ENCODE measurements at places on chromosomes 3 and 15. TPM values are rescaled to one million over a fixed set of nuclear protein-coding genes. Genes with fewer than 3 reads are reported as not detected.

DNA sequence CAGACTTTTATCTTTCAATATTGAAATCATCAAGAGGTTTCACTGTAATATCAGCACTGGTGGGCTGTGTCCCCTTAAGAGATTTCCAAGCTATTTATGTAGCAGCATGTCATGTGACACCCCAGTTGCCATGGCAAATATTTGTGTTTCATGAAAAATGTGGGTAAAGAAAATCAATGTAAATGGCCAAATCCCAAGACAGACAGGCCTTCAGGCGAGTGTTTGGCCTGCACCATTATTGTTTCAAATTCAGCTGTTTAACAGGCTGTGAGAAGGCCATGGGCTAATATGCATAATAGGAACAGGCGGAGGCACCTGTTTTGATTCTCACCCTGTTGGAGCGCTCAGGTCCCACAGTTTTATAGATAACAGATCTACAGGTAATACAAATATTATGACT lies 104.2 kb downstream of the IQCH start:
- DNase-seq, result no peak

- DNase-seq, result no peak
Observed at GRCh38 chr3:359672-360071, 163.1 kb downstream of the CHL1 start.

- no peak for DNase-seq
Observed at GRCh38 chr15:75313116-75313845, 22.6 kb upstream of the COMMD4 start.

- DNase-seq, result no peak
Observed at GRCh38 chr3:147428326-147428725, 19.2 kb downstream of the ZIC1 start.

DNA sequence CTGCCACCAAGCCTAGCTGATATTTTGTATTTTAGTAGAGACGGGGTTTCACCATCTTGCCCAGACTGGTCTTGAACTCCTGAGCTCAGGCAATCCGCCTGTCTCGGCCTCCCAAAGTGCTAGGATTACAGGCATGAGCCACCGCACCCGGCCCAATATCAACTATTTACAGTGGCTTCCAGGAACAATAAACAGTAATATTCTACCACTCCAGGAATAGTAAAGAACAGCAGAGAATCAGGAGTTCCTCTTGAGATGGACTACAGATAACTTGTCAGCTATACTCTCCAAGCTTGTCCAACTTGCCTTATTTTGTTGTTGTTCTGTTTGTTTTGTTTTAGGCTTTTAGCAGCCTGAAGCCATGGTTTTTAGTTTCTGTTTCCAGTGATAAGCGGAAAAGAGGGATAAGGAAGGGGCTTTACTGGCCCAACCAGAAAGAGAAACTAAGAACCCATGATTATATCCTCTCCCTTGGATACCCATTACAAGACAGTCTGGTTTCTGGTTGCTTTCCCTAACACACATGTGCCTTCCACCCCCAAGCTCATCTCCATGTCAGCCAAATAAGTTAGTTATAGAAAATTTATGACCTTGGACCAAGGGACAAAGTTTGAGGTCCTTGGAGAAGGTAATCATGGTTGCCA lies 36.7 kb downstream of the ARHGEF3 start:
- DNase-seq, result no peak

- DNase-seq, result no peak
Observed at GRCh38 chr3:180048103-180048502, 11.4 kb upstream of the PEX5L start.

GRCh38 chr3:189568961-189569360 lies 62.2 kb upstream of the TP63 start:
- DNase-seq, result no peak

DNA sequence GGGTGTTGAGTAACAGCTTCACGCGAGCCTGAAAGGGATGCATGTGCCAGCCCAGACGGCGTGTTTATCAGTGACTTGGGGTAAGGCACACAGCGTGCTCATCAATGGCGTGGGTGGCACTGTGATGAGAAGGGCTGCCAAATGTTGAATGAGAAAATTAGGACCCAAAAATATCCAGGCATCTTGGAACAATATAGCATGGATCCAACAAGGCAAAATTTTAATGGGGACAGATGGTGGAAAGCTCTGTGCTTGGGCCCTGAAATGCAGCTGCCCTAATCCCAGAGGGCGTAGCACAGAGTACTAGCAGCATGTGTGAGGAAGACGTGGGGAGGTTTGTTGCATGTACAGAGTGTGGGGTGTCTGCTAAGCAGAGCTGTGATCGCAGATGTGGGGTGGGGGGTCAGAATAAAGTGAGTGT lies 48.9 kb downstream of the SSUH2 start:
- DNase-seq, result no peak

GRCh38 chr15:66722757-66723540 lies 20.9 kb downstream of the SMAD6 start:
- no peak for DNase-seq

DNA sequence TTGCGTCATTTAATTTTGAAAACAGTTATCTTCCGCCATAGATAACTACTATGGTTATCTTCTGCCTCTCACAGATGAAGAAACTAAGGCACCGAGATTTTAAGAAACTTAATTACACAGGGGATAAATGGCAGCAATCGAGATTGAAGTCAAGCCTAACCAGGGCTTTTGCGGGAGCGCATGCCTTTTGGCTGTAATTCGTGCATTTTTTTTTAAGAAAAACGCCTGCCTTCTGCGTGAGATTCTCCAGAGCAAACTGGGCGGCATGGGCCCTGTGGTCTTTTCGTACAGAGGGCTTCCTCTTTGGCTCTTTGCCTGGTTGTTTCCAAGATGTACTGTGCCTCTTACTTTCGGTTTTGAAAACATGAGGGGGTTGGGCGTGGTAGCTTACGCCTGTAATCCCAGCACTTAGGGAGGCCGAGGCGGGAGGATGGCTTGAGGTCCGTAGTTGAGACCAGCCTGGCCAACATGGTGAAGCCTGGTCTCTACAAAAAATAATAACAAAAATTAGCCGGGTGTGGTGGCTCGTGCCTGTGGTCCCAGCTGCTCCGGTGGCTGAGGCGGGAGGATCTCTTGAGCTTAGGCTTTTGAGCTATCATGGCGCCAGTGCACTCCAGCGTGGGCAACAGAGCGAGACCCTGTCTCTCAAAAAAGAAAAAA lies 1.2 kb downstream of the B2M start:
- no peak for DNase-seq

GRCh38 chr3:172525116-172525613 lies 1.9 kb upstream of the TNFSF10 start:
- DNase-seq, result no peak

DNA sequence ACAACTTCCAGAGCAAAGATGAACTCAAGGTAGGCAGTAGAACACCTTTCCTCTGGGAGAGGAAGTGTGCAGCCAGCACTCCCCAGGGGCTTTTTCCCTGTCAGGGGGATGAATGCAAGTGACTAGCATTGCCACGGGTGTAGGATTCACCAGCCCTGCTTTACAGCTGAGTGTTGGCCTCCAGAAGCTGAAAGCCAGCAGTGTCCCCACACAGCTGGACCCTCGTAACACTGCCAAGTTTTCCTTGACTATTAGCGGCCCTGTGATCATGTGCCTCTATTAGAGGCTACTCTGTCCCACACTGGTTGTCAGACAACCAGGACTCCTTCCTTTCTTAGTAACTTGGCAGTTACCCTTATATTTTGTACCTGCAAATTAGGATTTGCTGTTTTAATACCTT lies 104.9 kb upstream of the MANF start:
- no peak for DNase-seq

GRCh38 chr15:33730815-33731214 lies 237.5 kb upstream of the CHRM5 start:
- no peak for DNase-seq

DNA sequence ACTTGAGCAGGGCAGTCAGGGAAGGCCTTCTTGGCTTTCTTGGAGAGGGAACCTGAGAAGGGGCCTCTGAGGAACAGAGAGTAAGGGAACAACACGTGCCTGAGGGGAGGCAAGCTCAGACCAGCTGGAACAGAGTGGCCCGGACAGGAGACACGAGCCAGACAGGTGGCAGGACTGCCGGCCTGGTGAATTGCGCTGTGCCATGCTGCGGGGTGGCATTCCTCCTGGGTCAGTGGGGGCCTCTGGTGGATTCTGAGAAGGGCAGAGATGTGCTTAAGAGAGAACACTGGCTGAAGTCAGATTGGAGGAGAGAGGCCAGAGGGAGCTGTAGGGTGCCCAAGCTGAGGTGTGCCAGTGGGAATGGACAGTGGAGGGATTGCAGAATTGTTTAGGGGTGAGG lies 4.9 kb downstream of the CHAC1 start:
- no peak for DNase-seq

GRCh38 chr3:152208439-152208838 lies 60.3 kb upstream of the MBNL1 start:
- DNase-seq, result no peak

DNA sequence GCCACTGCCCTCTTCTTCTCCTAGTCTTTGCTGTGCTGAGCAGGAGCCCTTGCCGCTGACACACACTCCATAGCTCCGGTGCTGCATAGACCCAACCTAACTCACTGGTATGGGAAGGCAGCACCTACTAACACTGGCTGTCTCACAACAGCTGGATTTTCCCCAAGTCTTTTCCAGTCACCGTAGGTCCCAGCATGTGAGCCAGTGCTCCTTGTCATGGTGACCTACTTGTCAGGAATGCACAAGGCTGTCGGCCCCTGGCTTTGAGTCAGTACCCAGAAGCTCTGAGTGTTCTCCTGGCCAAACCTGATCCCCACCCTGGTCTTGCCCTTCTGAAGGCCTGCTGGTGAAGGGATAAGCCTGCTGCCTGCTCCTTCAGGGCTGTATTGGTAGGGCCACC lies 25.7 kb downstream of the AMOTL2 start:
- DNase-seq, result peak; percentile 65

Gene TGM4
- total RNA-seq, result not detected

Gene CCDC54
- total RNA-seq, result not detected

Gene CSPG5
- total RNA-seq, result 2.8 TPM

Gene DOCK3
- 0.17 TPM for total RNA-seq

Gene GPR15
- not detected for total RNA-seq

Gene GATA2
- total RNA-seq, result 0.44 TPM

Gene CHL1
- not detected for total RNA-seq

Gene KY
- 0.18 TPM for total RNA-seq

Gene A4GNT
- not detected for total RNA-seq
